ENCODE measurements at places on chromosomes 13 and 19.

DNA sequence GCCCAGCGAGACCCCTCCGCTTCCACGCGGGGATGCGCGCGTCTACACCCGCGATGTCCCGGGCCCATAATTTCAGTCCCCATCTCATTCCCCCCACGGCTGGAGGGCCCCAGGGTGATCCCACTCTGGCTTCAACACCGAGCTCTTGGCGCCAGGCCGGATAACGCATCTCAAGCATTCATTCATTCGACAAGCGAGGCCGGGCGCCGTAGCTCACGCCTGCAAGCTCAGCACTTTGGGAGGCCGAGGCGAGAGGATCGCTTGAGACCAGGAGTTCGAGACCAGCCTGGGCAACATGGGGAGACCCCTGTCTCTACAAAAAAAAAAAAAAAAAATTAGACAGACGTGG lies 5.9 kb downstream of the ANGPTL6 start:
- no peak for DNase-seq

- no peak for DNase-seq
Measured at GRCh38 chr19:11843722-11844121, 4.8 kb upstream of the ZNF439 start.

DNA sequence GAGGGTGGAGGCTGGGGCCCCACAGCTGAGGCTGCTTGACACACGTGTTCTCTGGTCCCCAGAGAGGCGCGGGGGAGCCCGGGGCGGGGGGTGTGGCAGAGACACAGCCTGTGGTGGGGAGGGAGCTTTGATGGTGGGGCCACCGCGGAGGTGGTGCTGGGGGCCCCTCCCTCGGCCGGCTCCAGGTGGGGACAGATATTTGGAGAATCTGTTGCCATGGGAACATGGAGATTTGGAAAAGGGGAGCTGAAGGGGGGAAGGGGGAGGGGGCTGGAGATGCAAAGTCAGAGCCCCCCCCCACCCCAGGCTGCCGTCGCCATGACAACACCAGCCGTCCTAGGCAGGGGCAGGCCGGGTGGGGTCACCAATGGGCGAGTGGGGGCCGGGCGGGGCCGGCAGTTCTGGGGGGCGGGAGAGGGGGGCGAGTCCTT lies 1.2 kb downstream of the PRKCG start:
- DNase-seq, result no peak

DNA sequence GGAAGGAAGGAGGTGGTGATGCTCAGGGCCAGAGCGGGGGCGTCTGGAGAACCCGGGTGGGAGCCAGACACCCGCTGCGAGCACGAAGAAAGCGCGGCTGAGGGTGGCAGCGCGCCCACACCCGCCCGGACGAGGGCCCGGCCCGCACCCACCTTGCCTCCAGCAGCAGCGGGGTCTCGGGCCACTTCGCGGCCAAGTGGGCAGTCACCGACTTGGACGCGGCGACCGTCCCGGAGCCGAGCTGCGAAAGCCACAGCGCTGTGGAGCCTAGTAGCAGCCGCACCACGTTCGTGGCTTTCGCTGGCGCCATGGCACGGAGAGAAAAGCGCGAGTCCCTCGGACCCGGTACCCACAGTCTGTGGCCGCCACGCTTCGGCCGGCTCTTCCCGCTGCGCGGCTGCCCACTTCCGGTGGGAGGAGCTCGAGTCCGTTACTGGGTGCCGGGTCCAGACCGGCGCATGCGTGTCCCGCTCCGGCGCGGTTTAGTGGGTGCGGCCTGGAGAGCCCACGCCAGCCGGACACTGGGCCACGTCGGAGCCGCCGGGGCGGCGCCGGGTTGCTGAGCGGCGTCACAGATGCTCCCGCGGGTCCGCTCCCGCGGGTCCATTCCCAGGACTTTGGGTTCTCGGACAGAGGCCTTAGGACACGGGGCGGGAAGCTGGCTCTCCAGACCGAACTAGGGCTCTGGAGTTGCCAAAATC lies at the start of gene UGGT2:
Gene UGGT2 (minus strand): TSS at position 399 of the 701 bp plus-strand sequence. CDS start 89 bp downstream, at position 310.
- no peak for DNase-seq

DNA sequence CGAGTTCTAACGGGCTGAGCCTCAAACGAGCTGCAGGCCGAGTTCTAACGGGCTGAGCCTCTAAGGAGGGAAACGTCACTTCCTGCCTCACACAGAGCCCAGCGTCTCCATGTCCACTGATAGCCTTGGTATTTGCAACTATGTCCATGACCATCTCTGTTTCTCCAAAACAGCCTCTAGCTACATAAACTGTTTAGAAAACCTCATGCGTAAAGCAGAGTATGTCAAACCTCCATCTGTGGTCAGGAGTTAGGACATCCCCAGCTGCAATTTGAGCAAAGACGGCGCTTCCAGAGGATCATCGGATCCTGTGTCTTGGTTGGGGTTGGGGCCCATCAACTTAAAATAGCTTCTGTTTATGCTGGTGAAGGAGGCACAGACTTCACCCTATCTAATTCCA lies 20.8 kb downstream of the RASA3 start:
- DNase-seq, result no peak

DNA sequence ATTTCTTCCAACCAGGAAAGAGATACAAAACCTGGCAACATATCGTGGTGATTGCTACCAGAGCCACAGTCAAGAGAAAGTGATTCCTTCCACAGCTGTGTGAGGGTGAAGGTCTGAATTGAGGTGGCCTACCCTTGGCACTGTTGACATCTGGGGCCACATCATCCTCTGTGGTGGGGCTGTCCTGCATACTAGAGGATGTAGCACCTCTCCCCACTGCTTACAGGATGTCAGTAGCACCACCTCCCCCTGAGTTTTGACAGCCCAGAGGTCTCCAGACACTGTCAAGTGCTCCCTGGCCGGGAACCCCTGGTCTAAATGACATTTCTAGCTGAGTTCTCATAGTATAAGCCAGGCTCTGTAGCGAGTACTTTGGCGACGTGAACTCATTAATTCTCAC lies 15.5 kb downstream of the PTGER1 start:
- DNase-seq, result no peak

DNA sequence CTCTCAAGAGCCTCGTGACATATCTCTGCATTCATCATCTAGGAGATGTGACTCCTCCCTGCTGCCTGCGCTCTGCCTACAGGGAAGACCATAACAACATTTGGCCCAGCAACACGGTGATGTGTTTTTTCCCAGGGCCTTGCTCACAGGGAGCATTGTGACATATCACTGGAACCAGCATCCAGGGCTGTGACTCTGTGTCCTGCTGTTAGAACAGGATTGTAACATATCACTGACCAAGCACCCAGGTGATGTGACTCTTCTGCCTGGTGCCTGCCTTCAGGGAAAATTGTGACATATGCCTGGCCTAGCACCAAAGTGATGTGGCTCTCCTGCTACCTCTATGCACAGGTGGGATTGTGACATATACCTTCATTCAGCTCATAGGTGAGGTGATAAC lies 79.4 kb upstream of the ZNF43 start:
- DNase-seq, result no peak

DNA sequence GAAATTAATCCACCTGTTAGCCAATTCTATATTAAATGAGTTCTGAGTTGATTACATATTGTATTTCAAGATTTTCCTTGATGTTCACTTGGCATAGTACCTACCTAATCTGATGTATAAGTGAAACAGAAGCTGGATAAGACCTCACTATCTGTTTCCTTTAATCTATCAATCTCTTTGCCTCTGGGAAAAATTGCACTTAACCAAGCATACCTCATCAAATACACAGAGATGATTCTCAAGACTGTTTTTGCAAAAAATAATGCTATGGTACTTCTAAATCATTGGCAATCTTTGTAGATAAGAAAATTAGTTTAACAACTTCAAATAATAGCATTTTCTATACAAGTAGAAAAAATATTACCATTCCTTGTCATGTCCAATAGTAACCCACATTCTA lies 55.2 kb downstream of the SERPINE3 start:
- no peak for DNase-seq

- no peak for DNase-seq
Measured at GRCh38 chr13:98201984-98202383, 24.9 kb upstream of the RNF113B start.

- DNase-seq, result no peak
Measured at GRCh38 chr13:57527114-57527735, 104.3 kb upstream of the PCDH17 start.

- no peak for DNase-seq
Measured at GRCh38 chr19:39070888-39071287, 13.3 kb upstream of the ACP7 start.

DNA sequence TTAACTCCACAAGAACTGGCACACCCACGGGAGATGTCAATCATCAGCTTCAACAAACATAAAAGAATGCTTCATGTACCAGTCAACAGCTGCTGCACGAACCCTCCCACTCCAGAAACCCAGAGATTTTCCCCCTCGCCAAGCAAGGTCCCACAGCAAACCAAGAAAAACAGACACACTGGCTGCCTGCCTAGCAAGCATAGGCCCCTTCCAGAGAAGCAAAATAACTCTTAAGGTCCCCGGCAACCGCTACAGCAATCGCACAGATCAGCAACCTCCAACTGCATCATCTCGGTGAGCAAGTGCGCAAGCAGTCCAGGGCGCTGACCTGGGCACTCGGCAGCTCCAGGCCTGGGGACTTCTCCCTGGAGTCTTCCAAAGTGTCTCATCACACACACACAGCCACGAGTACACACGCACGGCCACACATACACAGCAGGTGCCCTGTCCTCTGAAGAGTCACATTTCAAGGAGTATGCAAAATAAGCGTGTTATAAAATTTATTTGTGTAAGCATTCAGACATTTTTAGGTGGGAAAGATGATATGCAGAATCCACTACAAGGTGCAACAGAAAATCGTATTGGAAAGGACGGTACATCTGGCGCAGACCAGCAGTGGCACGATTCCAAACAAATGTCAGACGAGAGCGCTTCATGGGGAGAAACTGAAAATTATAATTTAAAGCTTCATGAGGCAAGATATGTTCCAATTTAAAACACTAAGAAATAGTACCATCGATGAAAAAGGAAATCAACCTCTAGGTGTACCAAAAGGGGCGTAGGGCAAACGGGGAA lies 125.0 kb downstream of the STK24 start:
- no peak for DNase-seq

DNA sequence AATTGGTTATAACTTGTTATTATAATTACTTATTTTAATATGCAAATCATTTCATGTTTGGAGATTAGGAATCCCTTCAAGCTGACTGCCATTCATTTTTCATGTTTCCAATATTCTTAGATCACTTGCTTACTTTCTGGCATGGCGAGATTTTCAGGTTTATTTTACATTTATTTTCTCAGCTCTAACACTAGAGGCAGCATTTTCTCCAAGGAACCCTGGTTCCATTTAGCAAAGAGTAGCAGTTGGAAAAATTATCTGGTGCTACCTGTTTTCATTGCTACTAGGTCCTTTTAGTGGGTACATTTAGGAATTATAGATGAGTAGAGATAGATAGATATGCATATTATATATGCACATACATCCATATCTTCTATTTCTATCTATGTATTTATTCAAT lies 90.9 kb upstream of the TRPC4 start:
- no peak for DNase-seq

DNA sequence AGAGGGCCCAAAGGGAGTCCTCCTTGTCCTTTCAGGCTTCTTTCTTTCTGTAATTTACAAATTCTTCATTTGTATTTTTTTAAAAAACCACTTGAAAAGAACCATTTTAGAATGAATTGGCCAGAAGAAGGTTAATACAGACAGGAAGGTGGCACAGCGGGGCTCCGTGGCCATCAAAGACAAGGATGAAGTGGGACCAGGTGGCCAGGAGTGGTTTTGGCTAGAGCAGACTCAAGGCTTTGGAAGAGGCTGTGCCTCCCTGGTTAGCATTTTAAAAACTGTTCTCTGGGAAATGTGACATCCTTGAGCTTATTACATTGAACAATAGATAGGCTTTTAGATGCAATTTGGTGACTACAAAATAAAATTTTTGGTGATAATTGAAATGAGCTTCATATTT lies 48.4 kb downstream of the ATP8A2 start:
- no peak for DNase-seq

GRCh38 chr19:44303320-44303719 lies 1.5 kb downstream of the ZNF235 start:
- DNase-seq, result no peak

DNA sequence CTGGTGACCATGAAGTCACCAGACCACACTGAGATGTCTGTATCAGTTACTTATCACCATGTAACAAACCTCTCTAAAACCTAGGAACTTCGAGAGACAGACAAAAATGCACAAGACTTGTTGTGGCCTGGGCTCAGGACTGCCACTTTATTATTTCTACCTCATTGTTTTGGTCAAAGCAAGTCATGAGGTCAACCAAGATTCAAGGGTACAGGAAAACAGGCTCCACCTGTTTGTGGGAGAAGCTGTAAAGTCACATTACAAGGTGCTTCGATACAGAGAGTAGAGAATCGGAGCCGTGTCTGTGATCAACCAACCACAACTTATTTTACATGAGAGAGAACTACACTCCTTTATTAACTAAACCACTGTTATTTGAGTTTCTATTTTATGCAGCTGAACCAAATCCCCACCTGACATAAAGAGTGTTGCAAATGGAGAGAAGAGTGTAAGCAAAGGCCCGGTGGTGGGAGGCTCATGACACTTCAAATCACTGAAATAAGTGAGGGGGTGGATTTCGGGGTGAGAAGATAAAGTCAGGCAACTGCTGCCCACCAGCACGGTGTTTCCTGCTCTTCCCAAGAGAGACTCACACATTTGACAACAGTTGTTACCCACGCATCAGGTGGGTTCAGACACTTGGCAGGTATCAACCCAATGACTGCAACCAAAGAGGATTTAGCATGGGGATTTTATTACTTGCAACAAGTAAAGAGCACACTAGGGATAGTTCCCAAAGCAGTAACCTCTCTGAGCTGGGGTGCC lies 39.0 kb upstream of the IGSF23 start:
- no peak for DNase-seq

Data from activated CD8-positive, alpha-beta memory T cell treated with anti-CD3 and anti-CD28 coated beads for 1 hour (primary cell).